ENCODE measurements at places on chromosomes 1 and 21. TPM values are rescaled to one million over a fixed set of nuclear protein-coding genes. Genes with fewer than 3 reads are reported as not detected.

The ITGB2 gene
- 642 TPM for total RNA-seq

The ENAH gene
- not detected for total RNA-seq

DNA sequence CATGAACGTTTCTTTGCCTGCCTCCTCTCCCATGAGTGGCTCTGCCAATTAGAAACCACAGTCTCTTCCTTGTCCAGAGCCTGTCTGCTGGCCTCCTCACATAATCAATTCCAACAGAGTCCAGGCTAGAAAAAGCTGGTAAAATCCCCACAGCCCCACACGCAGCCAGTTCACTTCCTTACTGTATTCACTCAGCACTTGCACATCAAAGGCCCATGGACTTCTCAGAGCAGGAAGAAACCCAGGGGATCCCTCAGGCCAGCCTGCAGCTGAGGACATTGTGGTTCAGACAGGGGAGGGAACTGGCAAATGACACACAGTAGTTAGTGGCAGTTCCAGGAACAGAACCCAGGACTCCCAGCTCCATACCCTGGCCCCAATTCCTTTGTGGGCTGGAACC, 171.6 kb upstream of the EDN2 start:
- no peak overlapping the region for H3K27ac ChIP-seq
- H3K4me3 ChIP-seq, result no peak overlapping the region
- H3K4me1 ChIP-seq, result peaks cover 77% of the 10 kb centered on the region
- no peaks in the 10 kb centered on the region for H3K27me3 ChIP-seq
- peaks cover 34% of the 10 kb centered on the region for H3K36me3 ChIP-seq

DNA sequence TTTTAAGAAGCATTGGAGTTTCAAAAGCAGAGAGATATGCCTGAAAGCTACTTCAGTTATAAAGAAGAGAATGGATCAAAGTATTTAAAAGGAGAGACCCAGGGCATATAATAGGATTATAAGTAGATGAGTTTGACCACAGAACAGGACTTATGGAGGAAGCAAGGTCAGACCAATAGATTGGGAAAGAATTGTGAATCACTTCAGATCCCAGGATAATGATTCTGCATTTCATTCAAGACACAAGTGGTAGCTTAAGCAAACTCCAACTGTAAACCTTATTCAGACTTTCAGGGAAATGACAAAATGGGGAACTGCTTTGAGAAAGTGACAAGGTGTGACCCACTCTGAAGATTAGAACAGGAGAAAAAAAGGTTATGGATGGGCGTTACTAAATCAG, 18.9 kb upstream of the OR10J5 start:
- no peak for DNase-seq
- no peaks in the 10 kb centered on the region for H3K36me3 ChIP-seq
- no peaks in the 10 kb centered on the region for H3K4me1 ChIP-seq
- H3K4me3 ChIP-seq, result no peak overlapping the region

DNA sequence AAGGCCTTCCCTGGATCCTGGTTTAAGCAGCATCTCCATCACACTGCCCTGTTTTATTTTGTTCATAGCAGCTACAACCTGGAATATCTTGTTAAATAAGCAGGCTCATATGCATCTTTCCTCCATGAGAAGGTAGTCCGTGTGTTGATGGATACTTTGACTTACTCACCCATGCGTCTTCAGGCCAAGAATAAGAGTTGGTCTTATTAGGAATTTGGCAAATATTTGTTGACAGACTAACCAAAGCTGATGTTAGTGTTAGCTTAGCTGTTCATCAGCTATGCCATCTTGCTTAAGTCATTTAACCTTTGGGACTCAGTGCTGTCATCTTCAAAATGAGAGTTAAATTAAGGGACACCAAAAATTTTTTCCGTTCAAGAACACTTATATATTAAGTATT, 59.2 kb downstream of the SASS6 start:
- H3K27me3 ChIP-seq, result no peaks in the 10 kb centered on the region
- peaks cover 73% of the 10 kb centered on the region for H3K36me3 ChIP-seq
- DNase-seq, result no peak

DNA sequence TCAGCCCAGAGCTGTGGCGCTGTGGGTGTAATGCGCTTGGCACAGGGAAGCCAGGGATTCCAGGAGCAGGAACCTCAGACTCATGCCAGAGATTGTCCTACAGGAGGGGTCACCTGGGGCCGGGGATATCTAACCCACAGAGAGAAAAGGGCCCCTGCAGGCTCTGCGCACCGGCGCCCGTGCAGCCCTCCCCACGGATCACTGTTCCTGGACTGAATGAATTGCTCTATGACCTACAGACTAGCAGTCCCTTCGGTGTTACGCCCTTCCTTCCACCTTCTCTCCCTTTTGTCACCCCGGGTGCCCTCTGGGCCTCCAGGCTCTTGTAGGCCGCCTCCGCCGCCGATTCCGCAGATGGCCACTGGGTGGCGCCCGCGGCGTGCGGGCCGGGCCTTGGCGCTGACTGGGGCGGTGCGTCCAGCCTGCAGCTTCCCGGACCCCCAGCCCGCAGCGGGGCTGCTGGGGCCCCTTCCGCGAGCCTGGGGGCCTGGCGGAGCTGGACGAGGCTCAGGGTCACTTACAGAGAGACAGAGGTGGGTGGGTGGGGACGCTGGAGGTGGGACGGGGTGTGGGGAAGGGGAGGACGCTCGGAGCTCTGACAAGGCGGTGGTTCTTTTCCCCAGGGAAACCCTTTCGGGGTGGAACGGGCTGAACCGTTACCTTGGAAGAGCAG, 101.3 kb downstream of the IER5 start:
- H3K36me3 ChIP-seq, result no peaks in the 10 kb centered on the region
- H3K27me3 ChIP-seq, result peaks cover 21% of the 10 kb centered on the region
- peaks cover 3% of the 10 kb centered on the region for H3K4me1 ChIP-seq
- H3K27ac ChIP-seq, result no peak overlapping the region

DNA sequence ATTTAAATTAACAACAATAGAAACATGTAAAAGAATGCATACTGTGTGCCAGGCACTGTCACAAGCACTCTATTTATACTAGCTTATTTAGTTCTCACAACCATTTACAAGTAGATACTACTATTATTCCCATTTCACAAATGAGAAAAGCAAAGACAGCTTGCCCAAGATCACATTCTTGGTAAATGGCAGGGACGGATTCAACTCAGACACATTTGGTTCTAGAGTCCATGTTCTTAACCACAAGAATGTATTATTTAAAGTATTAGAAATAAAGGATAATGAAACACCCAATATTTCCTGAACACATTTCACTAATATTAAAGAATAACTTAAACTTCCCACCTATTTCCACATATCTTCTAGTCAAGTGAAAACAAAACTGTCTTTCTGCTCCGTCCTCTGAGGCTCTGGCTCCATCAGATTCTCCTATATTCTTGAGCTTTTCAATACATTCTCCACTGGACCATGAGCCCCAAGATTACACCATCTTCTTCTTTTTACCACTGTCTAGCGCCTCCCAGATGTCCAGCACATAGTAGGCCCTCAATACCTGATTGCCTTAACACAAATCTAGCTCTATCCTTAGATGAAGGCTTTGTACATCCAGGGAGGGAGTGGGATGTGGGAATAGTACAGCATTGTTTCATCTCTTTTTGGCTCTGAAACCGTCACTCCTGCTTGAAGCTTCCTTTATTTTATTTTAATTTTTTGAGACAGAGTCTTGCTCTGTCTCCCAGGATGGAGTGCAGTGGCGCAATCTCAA, 29.3 kb downstream of the SOD1 start:
- H3K36me3 ChIP-seq, result peaks cover 74% of the 10 kb centered on the region
- H3K27me3 ChIP-seq, result no peaks in the 10 kb centered on the region
- no peaks in the 10 kb centered on the region for H3K4me1 ChIP-seq
- H3K4me3 ChIP-seq, result no peak overlapping the region
- no peak overlapping the region for H3K27ac ChIP-seq

GRCh38 chr1:223188618-223189356, 45.7 kb upstream of the TLR5 start:
- DNase-seq, result no peak
- H3K36me3 ChIP-seq, result no peaks in the 10 kb centered on the region
- H3K4me3 ChIP-seq, result no peak overlapping the region
- peaks cover 51% of the 10 kb centered on the region for H3K27me3 ChIP-seq
- no peak overlapping the region for H3K27ac ChIP-seq
- H3K4me1 ChIP-seq, result peaks cover 12% of the 10 kb centered on the region
